ENCODE measurements at places on chromosomes 6 and 20.
A peak's percentile ranks its signal among the peaks of the same experiment; 100 is the strongest.

DNA sequence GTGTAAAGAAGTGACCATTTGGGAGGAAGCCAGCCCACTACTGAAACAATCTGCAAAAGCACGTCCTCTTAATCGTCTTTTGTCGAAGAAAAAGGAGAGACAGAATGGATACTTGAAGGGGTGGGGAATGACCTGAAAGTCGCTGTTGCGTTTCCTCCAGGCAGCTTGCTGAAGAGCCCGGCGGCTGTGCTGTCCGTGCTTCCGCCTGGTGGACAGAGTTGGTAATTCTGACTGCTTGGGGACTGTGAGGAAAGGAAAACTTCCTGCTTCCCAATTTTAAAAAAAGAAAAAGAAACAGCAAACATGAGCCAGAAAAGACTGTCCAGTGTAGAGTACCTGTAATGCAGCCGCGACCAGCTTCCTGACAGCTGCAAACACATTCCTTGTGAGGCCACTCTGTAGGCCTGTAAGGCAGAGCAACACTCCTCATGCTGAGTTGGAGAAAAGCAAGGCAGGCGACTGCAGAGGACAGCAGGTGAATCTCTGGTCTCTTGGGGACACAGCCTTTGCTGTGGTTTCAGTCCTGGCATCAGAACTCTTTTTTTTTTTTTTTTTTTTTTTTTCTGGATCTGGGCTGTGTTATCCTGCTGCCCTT, 251.1 kb upstream of the TBX18 start:
- DNase-seq: peak; percentile 46

GRCh38 chr6:87115402-87116135, 20.7 kb upstream of the CGA start:
- no peak for DNase-seq

GRCh38 chr20:17568972-17569521, 828 bp upstream of the DSTN start:
- peak; percentile 100 for DNase-seq

GRCh38 chr20:62025832-62026563, 39.7 kb downstream of the TAF4 start:
- DNase-seq: peak; percentile 79

GRCh38 chr6:159080217-159080976, 35.6 kb upstream of the TAGAP start:
- no peak for DNase-seq

- DNase-seq: no peak
Observed at GRCh38 chr20:24448170-24448569, 21.3 kb upstream of the SYNDIG1 start.

DNA sequence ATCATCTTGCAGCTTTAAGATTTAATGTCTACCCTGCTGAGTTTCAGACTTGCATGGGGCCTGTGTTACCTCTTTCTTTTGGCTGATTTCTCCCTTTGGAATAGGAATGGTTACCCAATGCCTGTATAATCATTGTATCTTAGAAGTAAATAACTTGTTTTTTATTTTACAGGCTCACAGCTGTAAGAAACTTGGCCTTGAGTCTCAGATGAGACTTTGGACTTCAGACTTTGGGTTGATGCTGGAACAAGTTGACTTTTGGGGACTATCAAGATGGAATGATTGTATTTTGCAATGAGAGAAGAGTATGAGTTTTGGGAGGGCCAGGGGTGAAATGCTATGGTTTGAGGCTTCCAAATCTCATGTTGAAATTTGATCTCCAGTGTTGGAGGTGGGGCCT, 34.9 kb upstream of the CAP2 start:
- no peak for DNase-seq

- DNase-seq: no peak
Observed at GRCh38 chr6:161017766-161018564, 26.4 kb downstream of the MAP3K4 start.

DNA sequence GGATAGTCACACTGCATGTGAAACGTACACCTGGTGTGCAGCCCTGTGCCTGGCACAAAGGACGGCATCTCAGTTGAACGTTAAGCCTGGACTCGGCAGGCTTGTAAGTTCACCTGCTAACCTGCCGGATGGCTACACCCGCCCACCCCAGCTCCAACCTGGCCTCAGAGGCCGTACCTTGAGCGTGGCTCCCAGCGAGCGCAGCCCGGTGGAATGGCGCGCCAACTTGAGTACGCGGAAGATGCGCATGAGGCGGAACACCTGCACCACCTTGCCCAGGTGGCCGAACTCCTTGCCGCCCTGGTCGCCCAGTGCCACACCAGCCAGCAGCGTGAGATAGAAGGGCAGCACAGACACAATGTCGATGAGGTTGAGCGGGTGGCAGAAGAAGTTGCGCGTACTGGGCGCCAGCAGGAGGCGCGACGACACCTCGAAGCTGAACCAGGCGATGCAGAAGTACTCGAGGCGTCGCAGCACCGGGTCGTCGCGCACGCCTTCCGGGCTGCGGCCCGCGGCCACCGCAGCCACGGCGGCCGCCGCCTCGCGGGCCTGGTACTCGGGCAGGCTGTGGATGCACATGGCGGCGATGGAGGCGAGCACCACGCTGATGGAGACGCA, 3.3 kb downstream of the KCNS1 start:
- peak; percentile 51 for DNase-seq

GRCh38 chr6:77715588-77715987, 62.7 kb downstream of the MEI4 start:
- DNase-seq: no peak

DNA sequence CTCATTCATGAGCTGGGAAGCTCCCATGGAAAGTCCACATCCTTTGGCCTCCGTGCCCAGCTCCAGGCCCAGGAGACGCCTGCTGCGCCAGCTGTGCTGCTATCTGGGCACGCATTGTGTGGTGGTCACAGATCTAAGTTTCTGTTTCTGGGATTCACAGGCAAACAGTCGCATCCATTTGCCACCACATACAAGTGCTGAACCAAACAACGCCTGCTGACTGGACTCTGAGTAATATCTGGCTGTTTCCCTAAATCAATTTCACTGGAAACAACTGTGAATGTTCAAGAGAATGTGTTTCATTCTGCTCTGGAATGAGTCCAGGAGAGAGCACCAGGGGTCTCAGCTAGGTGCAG, 45.5 kb downstream of the IRF4 start:
- DNase-seq: no peak

GRCh38 chr20:48832405-48832730, 4.6 kb upstream of the PREX1 start:
- DNase-seq: peak; percentile 28

GRCh38 chr6:161353208-161353613, 79.3 kb upstream of the AGPAT4 start:
- peak; percentile 64 for DNase-seq

DNA sequence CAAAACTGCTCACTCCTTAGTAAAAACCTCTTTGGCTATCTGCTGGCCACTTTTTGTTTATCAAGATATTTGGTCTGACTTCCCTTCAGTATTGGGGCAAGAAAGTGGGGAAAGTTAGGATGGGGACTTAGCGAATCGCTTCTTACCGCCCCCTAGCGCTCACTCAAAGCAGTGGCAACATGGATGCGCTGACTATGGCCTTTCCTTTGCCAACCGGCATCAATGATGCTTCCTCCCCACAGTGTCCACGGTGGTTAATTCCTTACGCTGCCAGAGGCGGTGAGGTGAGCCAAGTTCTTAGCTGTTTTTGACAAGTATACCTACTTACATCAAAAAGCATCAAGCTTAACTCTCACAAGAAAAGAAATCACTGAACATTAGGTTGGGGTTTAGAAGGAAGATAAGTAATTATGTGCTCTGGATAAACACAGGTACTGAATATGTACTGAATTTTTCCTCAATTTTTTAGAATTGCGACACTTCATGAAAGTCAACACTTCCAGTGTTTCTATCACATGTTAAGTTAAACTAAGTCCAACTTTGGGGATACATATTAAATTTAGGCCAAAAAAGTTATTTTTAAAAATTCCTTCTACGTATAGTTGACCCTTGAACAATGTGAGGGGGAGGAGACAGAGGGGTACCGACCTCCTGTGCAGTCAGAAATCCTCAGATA, 86.7 kb downstream of the GMDS start:
- peak; percentile 17 for DNase-seq

DNA sequence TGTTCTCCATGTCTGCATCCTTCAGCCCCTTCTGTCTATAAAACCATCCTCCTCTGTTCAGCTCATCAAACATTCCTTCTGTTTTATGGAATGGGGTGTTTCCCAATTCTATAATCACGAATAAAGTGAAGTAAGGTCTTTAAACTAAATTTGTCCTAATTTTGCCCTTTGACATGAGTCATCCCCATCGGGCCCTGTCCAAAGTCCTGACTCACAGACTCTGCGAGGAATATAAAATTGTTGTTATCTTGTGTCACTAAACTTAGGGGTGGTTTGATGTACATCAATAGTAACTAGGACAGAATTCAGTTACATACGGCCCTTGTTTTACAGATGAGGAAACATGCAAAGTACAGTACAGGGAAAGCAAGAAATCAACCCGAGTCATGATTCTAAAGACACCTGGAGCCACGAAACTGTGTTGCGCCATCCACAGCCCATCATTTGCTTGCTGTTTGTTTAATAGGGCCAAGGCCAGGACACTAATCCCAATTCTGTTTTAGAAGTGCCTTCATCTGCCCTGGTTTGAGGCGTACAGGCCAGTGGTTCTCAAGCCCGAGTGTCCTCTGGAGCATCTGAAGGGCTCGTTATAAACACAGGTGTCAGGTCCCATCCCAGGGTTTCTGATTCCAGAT, 2.8 kb downstream of the ACSS1 start:
- DNase-seq: peak; percentile 42

DNA sequence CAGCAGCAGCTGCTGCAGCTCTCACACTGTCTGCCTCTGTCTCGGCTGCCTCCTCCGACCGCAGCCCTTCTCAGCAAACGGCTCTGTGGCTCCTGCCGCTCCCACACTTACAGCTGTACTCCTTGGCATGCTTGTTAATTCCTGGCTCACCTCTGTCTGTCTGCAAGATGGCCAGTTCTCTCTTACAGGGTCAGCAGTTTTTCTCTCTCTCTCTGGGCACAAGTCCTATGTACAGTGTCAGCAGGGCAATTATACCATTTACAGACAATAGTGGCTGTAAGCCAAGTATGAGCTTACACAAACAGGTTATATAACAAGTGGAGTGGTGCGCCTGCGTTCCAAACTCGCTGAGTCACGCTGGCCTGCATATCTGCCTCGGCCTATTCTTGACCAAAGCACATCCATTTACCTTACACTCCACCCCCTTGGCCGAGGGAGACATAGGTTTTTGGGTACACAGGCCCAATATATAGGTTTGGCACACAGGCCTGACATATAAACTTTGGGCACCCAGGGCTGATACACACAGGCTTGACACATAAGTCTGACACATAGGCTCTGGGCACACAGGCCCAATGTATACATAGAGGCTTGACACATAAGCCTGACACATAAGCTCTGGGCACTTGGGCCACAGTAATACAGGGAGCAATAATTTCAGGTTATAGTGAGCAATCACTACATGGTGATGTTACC, 4.4 kb downstream of the ZKSCAN3 start:
- no peak for DNase-seq

- no peak for DNase-seq
Observed at GRCh38 chr6:83127258-83127657, 59.8 kb downstream of the DOP1A start.

GRCh38 chr6:30480536-30481156, 8.7 kb upstream of the HLA-E start:
- no peak for DNase-seq

GRCh38 chr6:21582651-21583050, 10.9 kb upstream of the SOX4 start:
- DNase-seq: peak; percentile 84

GRCh38 chr6:170048615-170049256, 242.1 kb downstream of the DLL1 start:
- peak; percentile 95 for DNase-seq

DNA sequence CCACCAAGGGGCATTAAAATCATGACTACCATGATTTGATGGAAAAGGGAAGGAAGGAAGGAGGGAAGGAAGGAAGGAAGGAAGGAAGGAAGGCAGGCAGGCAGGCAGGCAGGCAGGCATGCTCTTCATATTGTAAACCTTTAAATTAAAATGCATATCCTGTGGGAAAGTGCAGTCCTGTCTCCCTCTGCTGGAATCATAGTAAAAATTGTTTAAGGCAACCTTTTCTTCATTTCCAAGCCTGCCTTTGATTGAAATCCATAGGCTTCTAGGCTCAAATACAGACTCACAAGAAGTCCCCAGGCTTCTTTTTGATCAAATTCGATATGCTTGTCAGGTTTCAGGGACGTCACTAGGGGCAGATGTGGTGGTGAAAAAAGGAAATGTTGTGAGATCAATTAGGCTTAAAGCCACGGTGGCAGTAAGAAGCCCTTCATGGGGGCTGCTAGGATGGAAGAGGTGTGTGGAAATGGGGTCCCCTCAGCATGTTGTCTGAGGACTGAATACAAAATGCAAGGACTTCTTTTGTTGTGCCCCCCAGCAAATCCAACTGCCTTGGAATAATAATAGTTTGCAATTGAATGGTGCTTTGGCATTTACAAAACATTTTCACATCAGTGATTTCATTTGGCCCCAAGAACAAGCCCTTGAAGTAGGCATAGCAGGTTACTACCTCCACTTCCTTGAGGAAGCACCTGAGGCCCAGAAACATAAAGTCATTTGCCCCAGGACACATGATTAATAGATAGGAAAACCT, 25.6 kb upstream of the GABRR1 start:
- peak; percentile 54 for DNase-seq

DNA sequence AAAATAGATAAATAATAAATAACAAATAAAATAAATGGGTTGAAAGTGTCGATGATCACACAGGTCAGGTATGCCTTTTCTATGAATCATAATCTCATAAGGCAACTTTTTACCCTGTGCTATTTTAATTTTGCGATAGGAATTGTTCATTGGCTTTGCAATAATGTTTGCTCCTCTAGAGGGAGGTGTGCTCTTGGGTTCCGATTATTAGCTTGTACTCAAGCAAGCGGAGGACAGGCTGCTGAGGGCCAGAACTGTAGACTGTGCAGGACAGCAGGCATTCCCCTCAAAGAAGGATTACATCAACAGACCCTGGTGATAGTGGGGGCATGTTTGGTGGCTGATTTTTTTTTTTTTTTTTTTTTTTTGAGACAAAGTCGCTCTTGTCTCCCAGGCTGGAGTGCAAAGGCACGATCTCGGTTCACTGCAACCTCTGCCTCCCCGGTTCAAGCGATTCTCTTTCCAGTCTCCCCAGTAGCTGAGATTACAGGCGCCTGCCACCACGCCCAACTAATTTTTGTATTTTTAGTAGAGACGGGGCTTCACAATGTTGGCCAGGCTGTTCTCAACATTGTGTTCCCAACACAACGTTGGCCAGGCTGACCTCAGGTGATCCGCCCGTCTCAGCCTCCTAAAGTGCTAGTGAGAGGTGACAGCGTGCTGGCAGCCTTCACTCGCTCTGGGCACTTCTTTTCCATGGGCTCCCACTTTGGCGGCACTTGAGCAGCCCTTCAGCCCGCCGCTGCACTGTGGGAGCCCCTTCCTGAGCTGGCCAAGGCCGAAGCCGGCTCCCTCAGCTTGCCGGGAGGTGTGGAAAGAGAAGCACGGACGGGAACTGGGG, 35.6 kb downstream of the RIOK1 start:
- DNase-seq: no peak

GRCh38 chr6:34901930-34902329, 12.9 kb downstream of the ANKS1A start:
- DNase-seq: no peak

All from RPMI7951 (cell line).